ENCODE measurements at places on chromosomes 1 and 21.

- DNase-seq, result no peak
These were observed 63.8 kb upstream of the CASZ1 start for GRCh38 chr1:10860218-10860617.

- DNase-seq, result no peak
These were observed 31.4 kb downstream of the LY9 start for GRCh38 chr1:160827418-160827817.

DNA sequence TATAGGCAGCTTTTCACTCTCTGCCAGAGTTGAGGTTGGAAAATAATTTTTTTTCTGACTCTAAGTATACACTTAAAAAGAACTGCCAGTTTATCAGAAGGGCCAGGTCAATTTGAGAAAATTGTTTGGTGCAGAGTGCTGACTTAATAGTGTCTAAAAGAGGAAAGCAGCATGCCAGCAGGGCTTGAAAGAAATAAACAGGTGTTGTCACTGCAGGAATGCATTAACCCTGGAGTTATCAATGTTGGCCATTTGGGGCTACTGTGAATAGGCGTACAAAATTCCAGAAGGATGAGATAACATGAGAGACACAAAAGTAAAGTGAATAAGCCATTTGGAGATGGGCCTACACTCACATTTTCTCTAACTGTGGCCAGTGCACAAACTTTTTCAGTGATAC is 220.6 kb upstream of the PLD5 start:
- DNase-seq, result no peak

DNA sequence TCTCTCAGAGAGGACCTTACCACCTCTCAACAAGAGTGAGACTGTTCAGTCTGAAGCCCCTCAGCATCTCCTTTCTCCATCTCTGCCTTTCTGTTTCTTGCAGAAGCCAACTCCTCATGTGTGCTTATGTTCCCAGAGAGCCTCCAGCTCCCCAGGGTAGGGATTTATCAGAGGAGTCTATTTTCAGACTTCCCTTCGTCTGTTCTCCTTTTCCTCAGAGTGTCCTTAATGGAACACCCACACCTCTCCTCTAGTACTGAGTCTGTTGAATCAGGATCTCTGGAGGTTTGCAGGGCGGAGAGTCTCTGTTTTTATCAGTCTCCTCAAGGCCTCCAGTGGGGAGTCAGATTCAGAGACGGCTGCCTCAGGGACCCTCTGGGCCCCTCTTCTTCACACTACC is 25.1 kb upstream of the DNAJC6 start:
- DNase-seq, result no peak
